ENCODE measurements at places on chromosomes 11 and 22.

DNA sequence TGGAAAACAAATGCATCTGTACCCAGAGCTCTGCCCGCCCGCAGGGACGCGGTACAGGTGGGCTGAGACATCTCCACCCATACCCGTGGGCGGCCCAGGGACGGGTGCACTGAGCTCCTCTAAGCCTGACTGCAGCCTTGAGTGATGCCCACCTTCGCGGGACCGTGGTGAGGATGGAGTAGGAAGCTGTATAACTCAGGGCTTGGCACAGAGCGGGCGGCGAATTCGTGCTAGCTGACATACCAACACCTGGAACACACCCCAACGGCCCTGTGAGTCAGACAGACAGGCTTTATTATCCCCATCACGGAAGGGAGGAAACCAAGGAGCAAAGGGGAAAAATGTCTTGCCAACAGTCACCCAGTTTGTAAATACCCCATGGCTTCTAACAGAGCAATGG is 61.9 kb downstream of the SMCO4 start:
- DNase-seq, result no peak

- DNase-seq, result no peak
Observed at GRCh38 chr11:44731685-44732430, 5.1 kb downstream of the TSPAN18 start.

DNA sequence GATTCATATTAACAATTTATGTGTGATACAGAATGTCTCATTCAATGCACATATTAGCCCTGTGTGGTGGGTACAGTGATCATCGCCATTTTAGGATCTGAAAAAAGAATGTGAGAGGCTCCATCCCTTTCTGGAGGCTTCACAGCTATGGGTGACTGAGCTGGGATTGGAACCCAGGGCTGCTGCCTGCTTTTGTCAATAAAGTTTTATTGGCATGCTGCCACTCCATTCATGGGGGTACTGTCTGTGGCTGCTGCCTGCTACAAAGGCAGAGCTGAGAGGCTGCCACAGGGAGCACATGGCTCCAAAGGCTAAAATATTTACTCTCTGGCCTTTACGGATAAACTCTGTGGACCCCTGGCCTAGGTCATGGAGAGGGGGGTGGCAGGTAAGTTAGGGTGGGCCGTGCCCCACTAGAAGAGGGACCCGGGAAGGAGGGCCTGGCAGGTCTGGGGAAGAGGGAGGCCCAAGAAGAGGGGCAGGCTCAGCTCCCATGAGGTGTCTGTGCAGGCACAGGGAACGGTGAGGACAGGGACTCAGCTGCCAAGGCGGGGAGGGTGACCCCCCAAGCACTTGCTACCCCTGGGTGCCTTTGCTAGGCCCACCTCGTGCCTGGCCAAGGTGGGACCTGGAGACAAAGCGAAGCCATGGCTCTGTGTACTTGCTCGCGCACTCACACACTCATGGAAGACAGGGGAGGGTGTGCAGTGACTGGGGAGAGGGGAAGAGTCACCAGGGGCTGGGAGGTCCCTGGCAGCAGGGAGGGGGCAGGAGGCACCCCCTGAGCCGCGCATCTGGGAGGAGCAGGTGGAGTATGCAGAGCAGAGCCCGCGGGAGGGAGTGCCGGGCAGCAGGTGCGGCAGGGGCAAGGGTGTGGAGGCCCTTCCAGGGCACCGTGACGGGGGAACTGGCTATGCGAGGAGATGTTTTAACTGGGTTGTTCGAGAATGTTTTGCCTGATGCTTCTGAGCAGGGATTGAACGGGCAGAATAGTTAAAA is 335.3 kb downstream of the CTTN start:
- no peak for DNase-seq

DNA sequence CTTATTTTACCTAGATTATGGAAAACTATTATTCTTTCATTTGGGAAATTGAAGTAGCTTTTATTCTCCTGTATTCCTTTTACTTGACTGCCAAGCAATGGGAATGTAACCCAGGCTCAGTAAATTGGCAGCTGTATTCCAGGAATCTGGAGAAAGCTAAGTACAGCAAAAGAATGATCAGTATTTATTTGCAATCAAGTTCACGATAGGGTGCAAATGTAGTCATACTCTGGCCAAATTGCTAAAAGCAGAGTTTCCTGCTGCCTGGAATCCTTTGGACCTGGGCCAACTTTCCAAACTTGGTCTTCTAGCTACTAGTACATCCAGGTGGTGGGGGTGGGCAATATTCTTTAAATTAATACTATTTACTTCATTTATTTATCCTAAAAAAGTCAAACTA is 286.0 kb upstream of the CTSC start:
- DNase-seq, result no peak

DNA sequence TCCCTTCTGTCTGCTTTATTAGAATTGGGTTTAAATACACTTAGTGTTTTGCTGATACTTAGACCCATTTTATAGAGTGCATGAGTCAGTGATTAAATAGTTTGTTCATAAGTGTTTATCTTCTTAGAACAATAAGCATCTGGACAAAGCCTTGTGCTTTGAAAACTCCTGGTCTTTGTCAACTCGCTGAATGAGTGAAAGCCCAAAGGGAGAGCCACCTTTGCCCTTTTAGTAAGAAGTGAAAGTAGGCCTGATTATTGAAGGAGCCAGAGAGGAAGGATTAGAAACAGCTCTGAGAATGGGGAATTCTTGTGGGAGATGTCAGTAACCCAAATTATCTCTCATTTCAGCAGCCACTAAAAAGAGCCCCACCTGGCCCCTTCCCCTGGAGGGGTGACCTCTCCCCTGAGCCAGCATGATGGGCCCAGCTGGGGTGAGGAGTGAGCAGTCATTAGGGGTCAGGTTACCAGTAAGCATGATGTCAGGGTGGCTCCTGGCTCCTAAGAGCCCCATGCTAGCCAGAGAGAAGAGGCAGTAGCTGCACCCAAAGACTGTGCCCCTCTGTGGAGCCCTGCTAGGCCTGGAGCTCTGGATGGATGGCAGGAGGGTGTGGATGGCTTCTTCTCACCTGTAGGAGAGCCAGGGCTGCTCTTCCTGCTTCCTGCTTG is 125.1 kb upstream of the E2F8 start:
- DNase-seq, result no peak

- no peak for DNase-seq
Observed at GRCh38 chr11:40722179-40722795, 737.2 kb downstream of the LRRC4C start.
